ENCODE measurements at places on chromosomes 3 and 15.

- no peak for DNase-seq
Observed at GRCh38 chr3:149368674-149369497, 8.6 kb downstream of the TM4SF1 start.

GRCh38 chr3:52246264-52246620 is 683 bp downstream of the PPM1M start:
- DNase-seq = no peak

DNA sequence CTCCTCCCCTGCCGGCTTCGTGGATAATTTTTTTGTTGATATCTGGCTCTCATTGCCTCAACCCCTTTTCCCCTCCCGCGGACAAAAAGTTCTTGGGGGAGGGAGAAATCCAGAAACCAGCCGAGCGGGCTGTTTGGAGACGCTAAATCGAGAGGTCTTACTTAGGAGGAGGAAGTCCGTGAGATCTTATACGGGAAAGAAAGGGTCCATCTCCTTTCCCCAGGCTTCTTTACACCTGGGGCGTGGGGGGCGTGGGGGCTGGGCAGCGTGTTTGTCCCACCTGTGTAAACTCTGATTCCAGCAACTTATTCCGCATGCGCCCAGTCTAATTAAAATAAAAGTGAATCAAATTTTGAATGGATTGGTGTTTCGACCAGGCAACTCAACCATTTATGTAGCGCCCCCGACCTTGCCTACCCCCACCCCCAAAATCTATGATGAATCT is 364 bp upstream of the CADPS start:
- no peak for DNase-seq

DNA sequence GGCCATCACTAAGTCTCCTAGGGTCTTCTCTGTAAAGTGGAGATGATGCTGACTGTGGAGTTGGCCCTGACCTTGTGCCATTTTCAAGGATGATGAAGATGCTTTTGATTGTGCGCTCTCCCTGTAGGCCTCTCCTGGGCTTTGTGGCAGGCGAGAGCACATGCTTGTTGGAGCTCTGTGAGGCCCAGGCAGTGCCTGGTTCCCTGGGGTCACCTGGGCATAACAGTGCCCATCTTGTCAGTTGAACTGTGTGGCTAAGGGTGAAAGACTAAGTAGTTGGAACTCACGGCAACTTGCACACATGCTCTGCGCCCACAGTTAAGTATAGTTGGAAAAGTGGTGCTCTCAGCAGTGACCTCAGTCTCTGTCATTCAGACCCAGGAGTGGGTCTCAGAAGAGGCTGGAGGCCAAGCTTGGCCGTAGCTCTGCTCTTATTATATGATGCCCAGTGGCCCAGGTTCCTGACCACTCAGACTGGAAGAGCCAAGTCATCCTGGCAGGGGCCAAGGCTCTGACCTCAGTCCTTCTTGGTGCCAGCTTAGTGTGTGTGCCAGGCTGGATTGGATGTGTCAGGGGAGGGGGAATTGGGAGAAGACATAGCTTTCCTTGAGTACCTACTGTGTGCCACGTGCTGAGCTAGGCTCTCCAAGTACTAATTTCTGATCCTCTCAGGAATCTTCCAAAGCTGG is 154.6 kb downstream of the EEFSEC start:
- no peak for DNase-seq

- DNase-seq = peak; percentile 4
Observed at GRCh38 chr3:39668420-39668819, 141.0 kb upstream of the MYRIP start.

DNA sequence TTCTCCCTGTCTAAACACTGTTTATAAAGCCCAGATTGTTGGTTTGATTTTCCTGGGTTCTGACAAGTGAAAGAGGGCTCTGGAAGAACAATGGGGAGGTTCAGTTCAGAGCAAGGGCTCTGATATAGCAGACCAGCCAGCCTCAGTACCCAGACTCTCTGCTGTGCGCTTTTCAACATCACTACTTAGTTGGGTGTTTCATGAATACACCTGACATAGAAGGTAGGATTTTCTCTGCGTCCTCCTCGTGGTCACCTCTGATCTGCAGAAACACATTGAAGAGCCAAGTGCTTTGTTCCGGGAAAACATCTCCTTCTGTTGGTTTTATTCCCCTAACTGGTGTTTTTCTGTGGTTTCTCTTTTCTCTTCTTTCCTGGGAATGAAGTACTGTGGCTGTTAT is 99.5 kb downstream of the EPHB1 start:
- no peak for DNase-seq

DNA sequence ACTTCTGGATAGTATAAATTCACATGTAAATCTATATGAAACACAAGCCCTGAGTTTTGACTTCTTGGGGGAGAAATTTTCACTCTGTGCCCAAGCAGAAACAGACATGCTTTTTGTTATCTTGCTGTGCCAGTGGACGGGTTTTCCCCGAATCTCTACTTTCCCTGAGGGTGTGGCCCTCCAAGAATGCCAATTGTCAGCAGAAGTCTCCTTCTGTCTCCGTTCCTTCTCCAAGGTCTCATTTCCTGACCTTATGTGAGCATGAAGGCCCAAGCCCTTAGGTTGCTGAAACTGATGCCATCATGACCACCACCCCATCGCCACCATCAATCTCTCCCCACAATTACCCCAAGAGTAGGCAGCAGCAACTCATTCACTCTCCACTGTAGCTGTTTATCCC is 253.8 kb downstream of the XXYLT1 start:
- no peak for DNase-seq

DNA sequence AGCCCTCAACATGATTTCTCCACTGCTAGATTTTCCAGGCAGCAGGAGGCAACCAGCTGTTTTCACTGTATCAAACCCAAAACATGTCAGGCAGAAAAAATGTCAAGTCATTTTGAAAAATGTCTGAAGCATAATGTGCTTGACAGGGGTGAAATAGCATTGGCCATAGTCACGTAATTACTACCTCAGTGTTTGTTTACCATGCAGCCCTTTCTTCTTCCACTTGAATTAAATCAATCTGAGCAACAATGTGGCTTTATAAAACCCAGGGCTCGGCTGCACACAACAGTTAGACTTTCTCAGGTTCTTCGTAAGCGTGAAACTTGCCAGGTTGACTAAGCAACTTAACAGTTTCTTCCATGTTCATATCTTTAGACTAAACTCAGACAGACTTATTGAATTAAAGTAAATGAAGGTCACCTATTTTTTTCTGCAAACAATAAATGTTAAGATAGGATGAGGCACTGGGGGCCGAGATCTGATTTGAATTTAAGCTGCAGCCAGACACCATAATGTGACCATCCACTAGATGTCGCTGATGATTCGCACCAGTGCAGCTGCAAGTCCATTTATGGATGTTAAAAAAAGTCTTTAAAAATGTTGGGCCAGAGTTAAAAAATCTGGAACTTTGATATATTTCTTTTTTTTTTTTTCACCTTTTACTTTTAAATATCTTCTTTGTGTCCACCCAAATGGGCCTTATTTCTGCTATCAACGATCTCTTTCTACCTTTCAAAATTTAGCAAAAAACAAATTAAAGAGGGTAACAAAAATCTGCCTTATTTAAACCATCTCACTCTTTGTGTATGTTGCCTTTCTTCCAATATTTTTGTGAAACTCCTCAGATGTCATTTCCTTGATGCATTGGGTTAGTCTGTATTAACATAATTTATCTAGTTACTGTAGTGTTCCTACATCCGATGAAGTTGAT is 305.9 kb downstream of the CACNA2D3 start:
- DNase-seq = no peak

DNA sequence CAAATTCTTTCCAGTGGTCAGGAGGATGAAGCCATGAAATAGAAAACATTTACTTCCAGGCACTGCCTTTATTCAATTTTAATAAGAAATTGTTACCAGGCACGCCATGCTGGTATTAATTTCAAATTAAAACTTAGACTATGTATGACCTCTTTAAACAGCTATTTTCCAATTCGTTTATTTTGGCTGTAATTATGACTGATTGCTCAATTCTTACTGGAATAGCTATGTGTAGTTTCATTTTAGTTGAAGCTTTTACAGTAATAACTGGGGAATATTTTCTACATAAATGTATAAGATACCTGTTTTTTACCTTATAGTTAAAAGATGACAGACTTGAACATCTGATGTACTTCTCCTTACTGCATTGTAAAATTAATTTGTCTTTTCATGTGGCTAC is 480.0 kb upstream of the GOLIM4 start:
- DNase-seq = no peak

- DNase-seq = no peak
Observed at GRCh38 chr3:38421679-38422336, 31.9 kb upstream of the ACVR2B start.

DNA sequence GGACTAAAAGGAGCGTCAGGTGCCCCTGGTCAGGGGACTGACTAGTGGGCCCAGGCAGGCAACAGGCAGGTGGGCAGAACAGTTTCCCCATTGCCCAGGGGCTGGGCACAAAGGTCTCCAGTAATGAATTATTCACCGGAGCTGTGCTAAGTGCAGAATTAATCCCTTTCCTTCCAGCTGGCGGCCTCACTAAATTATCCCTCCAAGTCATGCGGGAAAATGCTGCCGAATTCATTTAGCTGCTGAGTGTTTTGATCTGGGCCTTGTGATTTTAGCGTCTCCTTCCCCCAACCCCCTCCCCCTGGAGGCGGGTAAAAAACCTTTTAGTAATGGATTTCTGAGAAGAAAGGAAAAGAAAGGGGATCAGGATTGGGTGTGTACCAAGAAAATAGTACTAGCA is 47.2 kb downstream of the CCDC33 start:
- no peak for DNase-seq

DNA sequence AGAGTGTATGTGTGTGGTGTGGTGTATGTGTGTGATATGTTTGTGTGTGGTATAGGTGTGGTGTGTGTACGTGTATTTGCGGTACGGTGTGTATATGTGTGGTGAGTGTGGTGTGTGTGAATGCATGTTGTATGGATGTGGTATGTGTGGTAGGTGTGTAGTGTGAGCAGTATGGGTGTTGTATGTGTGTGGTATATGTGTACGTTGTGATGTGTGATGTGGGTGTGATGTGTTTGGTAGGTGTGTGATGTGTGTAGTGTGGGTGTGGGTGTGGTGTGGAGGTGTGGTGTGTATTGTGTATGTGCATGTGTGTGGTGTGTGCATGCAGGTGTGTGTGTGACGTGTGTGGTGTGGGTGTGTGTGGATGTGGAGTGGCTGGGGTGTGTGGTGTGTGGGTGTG is 58.7 kb downstream of the EFCAB12 start:
- no peak for DNase-seq

GRCh38 chr3:23817508-23818223 is 11.9 kb downstream of the UBE2E1 start:
- no peak for DNase-seq

DNA sequence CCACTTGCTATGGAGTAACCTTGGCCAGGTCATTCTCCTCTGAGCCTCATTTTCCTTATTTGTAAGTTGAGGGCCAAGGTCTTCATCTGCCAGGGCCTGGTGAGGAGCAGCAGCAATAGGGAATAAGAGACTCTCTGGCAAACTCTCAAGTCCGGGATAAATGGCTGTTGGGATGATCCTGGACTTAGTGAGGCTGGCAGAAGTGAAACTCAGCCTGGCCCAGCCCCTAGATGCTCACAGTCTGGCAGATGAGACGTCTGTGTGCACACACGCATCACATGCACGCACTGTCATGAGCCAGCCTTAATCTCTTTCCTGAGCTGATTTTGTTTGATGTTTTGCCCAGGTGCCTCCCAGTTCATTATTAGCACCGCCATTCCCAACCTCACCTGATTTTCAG is 26.8 kb downstream of the SLC6A6 start:
- no peak for DNase-seq

DNA sequence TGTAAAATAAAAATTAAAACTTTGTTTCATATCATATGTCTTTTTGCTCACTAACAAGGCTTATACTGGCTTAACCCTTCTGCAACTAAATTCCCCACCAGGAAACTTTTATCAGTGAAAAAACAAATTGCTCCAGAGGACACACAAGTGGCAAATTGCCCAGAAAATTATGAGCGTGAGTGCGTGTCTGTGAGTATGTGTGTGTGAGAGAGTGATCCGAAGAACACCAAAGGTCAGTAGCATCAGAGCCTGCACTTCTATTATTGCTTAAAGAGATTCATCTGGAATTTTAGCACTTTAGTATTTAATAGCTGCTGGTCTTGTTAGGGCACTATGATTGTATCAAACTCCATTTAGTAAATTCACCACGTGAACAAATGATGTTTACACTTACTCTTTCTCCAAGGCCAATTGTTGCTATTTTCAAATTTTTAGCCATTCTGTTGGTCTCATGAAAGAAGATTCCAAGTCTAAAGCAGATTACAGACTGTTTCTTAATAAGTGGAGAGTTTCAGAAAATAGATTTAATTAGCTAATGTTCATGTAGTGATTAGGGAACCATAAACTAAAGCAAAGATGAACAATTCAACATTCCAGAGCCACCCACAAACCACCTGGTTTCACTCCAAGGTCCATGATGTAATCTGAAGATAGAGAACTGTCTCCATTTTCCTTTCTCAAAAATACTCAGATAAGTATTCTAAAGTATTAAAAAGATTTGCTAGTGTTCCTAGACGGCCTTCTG is 91.1 kb upstream of the IL12A start:
- no peak for DNase-seq

DNA sequence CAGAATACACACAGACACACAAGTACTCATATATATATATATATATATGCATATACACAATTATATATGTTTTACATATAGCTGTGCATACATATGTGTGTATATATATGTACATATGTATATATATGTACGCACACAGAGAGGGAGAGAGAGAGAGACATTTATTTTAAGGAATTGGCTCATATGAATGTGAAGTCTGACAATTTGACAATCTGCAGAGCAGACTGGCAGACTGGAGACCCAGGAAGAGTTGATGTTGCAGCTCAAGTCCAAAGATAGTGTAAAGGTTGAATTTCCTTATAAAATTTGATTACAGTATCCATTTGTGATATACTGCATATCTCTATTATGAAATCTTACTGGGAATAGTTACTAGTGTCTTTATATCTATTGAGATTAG is 1330.3 kb upstream of the CADM2 start:
- no peak for DNase-seq

- DNase-seq = no peak
Observed at GRCh38 chr3:28916713-28917499, 364.0 kb upstream of the RBMS3 start.

GRCh38 chr3:17974206-17974841 is 231.9 kb upstream of the TBC1D5 start:
- no peak for DNase-seq

DNA sequence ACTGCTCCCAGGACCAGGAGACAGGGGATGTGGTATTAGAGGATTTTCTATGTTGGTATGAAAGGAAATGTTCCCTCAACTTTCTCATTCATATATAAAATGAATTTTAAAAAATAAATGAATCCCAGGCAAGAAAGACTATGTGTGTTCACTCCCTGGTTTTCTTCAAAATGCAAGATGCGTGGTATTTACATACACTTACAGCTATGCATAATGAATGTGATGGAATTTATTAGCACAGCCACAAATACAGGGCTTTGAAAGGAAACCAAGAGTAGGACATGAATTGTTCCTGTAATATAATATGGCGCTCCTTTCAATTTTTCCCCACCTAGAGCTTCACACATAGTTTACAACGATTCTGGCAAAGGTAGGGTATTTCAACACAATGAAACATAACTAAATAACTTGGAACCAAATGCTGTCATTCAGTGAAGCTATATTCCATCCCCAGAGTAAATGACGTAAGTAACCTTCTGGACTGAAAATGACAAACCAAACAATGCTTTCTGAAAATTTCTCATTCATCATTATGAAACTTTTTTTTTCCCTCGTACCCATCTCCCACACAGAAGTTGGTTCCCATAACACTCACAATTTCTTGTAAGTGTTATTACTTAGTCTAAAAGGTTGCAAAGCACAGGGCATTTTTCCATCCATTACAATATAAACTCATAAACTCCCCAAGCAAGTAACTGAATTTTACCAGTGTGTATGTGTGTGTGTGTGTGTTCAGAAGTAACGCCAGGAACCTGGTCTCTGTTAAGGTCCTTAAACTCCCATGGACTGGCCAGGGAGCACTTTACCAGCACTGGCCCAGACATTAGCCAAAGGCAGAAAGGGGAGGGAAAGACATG is 41.8 kb downstream of the CBLB start:
- DNase-seq = no peak

Measured in epithelial cell of proximal tubule (primary cell).